OCI-LY7 (cell line): ENCODE measurements at places on chromosomes 16 and 17. TPM values are rescaled to one million over a fixed set of nuclear protein-coding genes. Genes with fewer than 3 reads are reported as not detected.
A peak's percentile ranks its signal among the peaks of the same experiment; 100 is the strongest.

Gene CACNA1G
- not detected in 2 replicates for total RNA-seq

Gene EVI2A
- total RNA-seq: 28.1 and 31.3 TPM in 2 replicates

DNA sequence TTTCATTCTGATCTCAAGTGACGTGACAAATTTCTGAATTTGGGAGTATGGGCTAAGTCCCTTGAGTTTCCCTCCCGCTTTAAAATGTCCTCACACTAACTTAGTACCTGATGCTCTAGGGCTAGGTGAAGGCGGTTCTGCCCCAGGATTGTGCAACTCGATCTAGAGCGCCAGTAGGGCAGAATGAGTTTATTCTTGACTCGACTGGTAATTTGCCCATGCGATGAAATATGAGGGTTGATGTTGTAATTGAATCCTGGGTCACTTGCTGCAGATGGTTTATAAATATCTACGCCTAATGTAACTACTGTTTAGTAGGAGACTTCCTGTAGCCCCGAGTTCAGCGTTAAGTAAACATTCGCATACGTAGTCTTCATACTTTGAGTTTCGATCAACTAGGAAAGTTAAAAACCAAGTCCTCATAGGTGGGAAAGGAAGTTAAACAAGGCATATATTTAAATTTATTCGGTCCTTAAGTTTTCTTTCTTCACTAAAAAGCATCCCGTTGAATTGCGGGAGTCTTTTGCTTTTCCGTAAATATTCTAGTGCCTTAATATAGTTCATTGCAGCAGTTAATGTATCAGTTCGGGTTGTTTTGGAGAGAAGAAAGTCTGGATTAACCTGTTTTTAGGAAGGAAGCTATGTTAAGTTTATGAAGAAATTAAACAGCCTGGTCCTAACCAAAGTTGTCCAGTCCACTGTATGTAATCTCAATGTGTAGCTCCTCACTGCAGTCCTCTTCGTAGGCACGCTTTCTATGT is 1.6 kb downstream of the CTCF start:
- peak; percentile 68 for DNase-seq

DNA sequence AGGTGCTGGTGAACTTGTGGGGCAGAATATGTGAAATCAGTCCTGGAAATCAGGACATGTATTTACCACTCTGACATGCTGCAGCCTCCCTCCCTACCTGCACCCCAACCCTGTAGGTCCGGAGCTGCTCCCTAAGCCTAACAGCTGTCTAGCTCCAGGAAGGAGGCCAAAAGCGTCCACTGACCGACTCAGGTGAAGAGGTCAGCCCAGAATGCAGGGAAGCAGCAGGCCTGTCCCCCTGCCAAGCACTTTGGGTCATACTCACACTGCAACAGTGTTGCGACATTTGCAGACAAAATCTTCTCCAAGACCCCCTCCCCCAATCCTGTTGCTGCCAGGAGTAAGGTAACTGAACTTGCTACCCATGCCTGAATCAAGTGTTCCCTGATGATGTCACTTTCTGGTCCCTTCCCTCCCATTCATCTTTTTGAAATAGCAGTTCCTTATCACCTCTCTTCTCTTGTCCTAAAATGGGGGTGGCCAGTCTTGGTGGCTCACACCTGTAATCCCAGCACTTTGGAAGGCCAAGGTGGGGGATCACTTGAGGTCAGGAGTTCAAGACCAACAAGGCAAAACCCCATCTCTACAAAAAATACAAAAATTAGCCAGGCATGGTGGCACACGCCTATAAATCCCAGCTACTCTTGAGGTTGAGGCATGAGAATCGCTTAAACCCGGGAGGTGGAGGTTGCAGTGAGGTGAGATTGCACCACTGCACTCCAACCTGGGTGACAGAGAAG is 1.3 kb upstream of the ACLY start:
- no peak for DNase-seq

DNA sequence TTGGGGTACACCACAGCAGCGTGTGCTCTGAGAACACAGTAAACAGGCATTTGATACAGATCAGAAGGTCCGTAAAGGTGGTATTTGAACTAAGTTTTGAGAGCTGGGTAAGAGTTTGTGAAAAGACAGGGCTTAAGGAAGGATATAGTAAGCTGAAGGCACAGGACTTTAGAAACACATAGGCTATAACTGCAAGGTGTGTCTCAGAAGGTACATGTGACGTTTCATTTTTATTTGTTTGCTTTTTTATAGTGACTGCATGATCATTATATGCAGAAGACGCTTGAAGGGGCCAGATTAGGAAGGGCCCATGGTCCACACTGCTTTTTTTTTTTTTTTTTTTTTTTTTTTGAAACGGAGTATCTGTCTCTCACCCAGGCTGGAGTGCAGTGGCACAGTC is 644.6 kb downstream of the WWOX start:
- DNase-seq: no peak

GRCh38 chr17:77432742-77433141 is 292.0 kb downstream of the SEC14L1 start:
- no peak for DNase-seq
